GM13977 (cell line): ENCODE measurements at places on chromosomes 1 and 21.
A peak's percentile ranks its signal among the peaks of the same experiment; 100 is the strongest.

DNA sequence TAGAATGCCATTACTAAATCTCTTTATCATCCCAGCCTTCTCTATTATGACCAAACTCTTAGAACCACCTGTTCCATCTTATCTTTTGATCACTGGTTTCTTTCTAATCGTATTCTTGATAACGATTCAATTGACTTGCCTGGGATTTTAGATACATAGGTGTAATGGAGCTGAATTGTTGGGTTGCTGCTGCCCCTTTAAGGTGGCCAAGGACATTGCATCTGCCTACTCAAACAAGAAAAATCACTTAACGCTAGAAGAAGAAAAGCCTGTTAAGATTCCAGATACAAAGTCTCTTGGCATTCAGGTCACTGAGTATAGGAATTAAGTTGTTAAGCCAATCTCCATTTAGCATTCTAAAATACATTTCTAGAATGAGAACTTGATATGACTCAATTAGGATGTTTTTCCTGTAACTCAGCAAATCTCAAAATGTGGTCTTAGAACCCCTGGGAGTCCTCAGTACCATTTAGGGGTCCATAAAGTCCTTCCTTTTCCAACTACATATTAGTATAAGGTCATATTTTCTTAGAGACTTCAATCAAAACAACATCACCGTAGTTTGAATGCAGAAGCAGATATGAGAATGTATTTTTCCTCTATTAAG, 12.4 kb downstream of the NEXN start:
- peak; percentile 30 for DNase-seq

DNA sequence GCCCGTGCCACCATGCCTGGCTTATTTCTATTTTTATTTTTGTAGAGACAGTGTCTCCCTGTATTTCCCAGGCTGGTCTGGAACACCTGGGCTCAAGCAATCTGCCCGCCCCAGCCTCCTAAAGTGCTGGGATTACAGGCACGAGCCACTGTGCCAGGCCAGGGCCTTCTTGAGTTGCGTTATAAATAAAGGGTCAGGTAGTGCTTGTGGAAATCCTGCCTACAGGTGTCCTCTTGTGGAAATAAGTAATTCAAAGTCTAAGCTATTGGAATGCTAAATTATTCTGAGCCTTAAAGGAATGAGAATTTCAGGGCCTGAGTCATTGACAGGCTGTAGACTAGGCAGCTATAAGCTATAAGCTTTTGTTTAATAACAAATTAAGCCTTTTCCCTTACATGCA, 8.1 kb upstream of the SFT2D2 start:
- DNase-seq, result no peak

- no peak for DNase-seq
Measured at GRCh38 chr1:191993549-191993948, 164.7 kb upstream of the RGS18 start.

DNA sequence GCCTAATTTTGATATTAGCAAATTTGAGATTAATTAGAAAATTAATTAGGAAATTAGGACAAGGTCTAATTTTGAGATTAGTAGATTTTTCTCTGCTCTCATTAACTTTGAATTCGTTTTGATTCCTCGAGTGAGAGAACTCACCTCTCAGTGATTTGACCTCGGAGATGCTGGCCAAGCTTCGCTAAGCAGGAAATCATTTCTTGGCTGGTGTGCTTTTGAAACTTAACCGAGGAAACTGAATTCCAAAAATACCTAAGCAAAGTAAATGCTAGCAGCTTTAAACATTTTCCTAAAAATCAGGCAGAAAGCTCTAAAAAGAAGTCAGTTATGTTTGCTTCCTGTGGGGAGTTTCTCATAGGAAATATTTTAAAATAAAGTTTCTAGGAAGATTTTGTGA, 34.9 kb downstream of the CDC14A start:
- DNase-seq, result no peak

DNA sequence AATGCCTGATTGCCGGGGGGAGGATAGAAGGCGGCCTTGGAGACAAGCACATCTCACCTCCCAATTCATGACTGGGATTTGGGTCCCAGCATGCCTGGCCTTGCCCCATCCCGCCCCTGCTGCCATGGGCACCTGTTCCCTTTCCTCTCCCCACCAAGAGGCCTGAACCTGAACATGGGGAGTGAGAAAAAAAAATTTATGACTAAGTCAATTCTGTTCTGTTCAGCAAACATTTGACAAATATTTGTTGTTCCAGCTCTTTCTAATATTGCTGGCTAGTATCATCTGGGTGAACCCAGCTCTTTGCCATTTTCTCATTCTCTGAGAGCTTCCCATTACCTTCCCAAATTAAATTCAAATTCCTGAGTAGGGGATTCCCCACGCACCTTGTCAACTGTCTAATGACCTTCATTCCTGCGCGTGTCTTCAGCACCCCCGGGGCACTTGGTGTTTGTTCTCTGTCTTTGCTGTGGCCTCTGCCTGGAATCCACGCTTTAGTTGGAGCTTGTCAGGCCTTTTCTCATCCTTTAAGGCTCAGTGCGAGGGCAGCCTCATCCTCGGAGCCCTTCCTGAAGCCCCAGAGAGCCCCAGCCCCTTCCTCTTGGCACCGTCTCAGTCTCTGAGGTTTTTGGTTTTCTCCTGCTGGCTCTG, 42.8 kb downstream of the ARHGEF10L start:
- DNase-seq, result no peak

GRCh38 chr1:95512925-95513324, 278.9 kb downstream of the RWDD3 start:
- DNase-seq, result no peak

- DNase-seq, result no peak
Measured at GRCh38 chr21:34579411-34579810, 35.5 kb downstream of the RCAN1 start.

DNA sequence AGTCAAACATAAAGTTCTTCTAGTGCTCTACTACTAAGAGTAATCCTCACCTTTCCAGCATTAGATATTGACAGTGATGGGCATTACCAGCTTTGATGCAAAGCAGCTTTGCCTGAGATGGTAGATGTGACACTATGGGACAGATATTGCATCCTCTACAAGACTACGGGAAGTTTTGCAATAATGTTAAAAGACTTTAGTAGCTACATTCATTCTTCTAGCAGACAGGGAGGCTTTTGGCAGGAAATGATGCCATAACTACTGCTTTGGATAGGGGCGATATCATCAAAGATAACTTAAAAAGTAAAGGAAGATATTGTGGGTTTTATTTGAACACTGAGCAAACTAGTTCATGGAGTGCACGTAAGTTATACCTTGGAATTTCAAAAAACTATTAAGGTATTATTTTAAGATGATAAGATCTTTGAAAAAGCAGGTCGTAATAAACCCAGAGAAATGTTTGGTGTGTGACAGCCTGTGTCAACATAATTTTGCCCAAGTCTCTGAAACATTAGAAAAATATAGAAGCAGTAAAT, 368.3 kb upstream of the TMPRSS15 start:
- no peak for DNase-seq

DNA sequence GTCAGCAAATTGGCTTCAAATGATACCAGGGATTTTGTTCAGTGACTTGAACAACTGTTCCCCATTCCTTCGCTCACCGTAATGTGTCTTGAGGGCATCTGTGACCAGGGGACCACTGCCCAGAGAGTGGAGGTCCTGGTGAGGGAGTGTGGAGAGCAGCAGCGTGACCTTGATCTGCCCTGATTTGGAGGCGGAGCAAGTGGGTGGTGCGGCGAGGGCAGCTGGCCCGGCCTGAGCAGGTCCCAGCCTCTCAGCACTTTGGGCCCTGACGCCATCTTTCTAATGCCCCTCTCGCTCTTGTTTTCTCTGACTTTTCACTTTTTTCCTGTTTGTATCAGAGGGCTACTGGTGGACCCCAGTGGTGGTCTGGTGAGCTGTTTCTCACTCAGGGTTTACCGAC, 31.1 kb downstream of the DIP2A start:
- no peak for DNase-seq

- no peak for DNase-seq
Measured at GRCh38 chr21:46117586-46118315, 19.8 kb downstream of the COL6A2 start.

- no peak for DNase-seq
Measured at GRCh38 chr1:6421266-6421665, 1.5 kb upstream of the HES2 start.

DNA sequence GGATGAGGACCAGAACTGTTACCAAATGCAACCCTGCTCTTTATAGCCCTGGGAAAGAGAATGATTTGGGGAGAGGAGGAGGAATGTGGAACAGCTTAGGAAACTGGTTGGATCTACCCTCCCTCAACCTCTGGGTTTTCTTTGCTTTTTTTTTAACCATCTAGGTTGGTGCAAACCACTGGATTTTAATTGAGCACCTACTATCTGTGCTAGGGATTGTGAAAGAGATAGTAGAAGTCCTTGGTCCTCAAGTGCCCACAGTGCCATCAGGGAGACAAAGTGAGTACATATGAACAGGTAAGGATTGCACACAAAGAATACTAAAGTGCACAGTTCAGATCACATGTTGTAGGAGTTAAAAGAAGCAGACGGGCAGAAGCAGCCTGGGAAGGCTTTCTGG, 4.7 kb downstream of the TAGLN2 start:
- DNase-seq, result no peak

DNA sequence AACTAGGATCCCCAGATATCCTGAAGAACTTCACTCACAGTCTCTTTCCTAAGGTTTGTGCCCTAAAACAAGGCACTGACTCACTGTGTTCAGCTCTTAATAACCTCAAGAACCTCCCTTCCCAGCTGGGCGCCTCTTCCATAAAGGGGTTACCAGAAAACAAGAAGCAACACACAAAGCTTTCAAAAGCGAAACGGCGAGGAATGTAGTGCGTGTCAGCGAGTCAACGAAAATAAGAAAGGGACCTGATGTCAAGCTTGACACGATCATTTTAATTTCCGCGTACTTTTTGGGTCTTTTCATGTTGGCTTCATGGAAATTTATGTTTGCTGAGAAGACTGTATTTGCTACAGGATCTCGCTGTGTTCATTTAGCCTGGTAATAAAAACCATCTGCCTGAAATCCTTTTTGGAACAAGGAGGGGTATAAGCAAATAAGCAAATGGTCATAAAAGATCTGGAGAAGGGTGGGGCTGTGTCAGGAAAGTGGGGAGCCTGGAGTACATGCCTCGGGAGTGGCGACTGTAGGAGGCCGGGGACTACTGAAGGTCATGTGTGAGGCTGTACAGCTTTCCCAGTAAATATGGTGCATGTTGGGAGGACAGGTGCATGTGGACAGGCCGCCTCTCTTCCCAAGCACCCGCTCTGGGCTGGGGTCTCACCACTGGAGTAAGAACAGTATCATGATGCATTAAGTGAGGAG, 11.4 kb upstream of the CLDN14 start:
- no peak for DNase-seq

- no peak for DNase-seq
Measured at GRCh38 chr1:18691648-18692047, 61.0 kb downstream of the PAX7 start.

- no peak for DNase-seq
Measured at GRCh38 chr1:226845624-226846023, 24.8 kb upstream of the PSEN2 start.

DNA sequence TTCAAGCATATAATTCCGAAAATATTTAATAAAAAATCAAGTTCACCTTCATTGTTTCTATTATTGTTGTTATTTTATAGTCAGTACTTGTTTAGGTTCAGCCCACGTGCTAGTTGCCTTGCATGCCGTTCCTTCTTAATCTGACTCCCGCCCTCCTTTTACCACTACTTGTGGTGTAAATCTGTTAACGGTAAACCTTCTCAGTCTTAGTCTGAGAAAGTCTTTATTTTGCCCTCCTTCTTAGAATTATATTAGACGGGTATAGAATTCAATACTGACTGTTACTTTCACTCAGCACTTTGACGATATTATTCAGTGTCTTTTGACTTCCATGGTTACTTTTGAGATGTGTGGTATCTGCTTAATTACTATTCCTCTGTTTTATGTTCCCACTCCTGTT, 104.8 kb downstream of the RGL1 start:
- no peak for DNase-seq

- no peak for DNase-seq
Measured at GRCh38 chr21:38295997-38296764, 39.4 kb downstream of the KCNJ15 start.

- DNase-seq, result no peak
Measured at GRCh38 chr1:72218141-72218739, 64.1 kb downstream of the NEGR1 start.

DNA sequence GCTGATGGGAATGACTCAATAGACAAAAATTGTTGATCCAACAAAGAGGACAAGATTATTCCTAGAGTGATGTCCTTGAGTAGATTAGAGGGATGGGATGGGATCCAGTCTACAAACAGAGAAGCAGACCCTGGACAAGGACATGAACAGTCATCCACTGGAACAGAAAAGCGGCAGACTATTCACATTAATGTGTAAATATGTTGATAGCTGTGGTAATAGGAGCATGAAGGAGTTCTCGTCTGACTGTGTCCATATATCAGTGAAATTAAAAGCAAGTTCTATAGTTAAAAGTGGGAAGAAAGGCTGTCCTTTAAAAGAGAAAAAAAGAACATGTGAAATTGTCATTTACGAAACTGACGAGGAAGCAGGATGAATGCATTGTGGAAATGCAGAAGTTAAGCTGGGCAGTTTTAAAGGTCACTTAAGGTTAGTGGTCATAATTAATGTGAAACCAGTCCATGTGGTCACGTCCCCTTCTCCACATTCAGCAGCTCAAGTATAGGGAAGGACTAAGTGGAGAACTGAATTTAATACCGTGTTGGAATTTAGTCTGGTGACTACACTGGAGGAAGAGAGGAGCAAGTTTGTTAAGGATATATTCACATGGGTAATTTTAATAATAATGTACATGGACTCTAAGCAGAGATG, 62.1 kb downstream of the PIK3R3 start:
- no peak for DNase-seq
